ENCODE measurements at places on chromosomes 7 and 10. TPM values are rescaled to one million over a fixed set of nuclear protein-coding genes. Genes with fewer than 3 reads are reported as not detected.

The CDC14C gene
- not detected for total RNA-seq

The LIPM gene
- not detected for total RNA-seq

The AKR1E2 gene
- total RNA-seq = 3.8 TPM

The SFRP4 gene
- total RNA-seq = 5.2 TPM

The PRPS1L1 gene
- total RNA-seq = not detected

The CALML3 gene
- not detected for total RNA-seq

The NOBOX gene
- not detected for total RNA-seq

The COL17A1 gene
- 0.36 TPM for total RNA-seq

The LIPF gene
- not detected for total RNA-seq

The EBLN1 gene
- total RNA-seq = not detected

The MYPN gene
- not detected for total RNA-seq

The VSIR gene
- 32.5 TPM for total RNA-seq

The ITPRID1 gene
- total RNA-seq = not detected

The CEP55 gene
- total RNA-seq = 9.0 TPM

The C10orf53 gene
- total RNA-seq = not detected

The NSUN6 gene
- total RNA-seq = 3.8 TPM

The PON1 gene
- total RNA-seq = not detected

The ZNF239 gene
- 1.8 TPM for total RNA-seq

The TFPI2 gene
- 1,067 TPM for total RNA-seq

The CHN2 gene
- 1.8 TPM for total RNA-seq

The GHRHR gene
- not detected for total RNA-seq

The TEX47 gene
- total RNA-seq = not detected

The FAM237B gene
- not detected for total RNA-seq

The ARMC3 gene
- not detected for total RNA-seq

The ZNF679 gene
- total RNA-seq = not detected

The ARHGAP19 gene
- total RNA-seq = 3.4 TPM

The ELN gene
- total RNA-seq = 36.3 TPM

The FGFR2 gene
- total RNA-seq = 0.16 TPM

The WNT8B gene
- total RNA-seq = not detected

The CYP3A5 gene
- total RNA-seq = not detected

The CFAP43 gene
- not detected for total RNA-seq

The JAZF1 gene
- total RNA-seq = 5.4 TPM

The ITGB8 gene
- 11.5 TPM for total RNA-seq

The FGL2 gene
- total RNA-seq = 0.97 TPM

The PRLHR gene
- total RNA-seq = not detected

The OR2A14 gene
- total RNA-seq = not detected

The SLC26A5 gene
- total RNA-seq = not detected

The PLEKHS1 gene
- not detected for total RNA-seq

The GIMAP1 gene
- total RNA-seq = 0.81 TPM

Data from cardiac atrium fibroblast (primary cell).